Mucosa of descending colon (tissue), 3 donors: ENCODE measurements at places on chromosomes 7 and 10.

GRCh38 chr10:32956365-32957197 is 1.4 kb downstream of the ITGB1 start:
- DNase-seq: no peak

DNA sequence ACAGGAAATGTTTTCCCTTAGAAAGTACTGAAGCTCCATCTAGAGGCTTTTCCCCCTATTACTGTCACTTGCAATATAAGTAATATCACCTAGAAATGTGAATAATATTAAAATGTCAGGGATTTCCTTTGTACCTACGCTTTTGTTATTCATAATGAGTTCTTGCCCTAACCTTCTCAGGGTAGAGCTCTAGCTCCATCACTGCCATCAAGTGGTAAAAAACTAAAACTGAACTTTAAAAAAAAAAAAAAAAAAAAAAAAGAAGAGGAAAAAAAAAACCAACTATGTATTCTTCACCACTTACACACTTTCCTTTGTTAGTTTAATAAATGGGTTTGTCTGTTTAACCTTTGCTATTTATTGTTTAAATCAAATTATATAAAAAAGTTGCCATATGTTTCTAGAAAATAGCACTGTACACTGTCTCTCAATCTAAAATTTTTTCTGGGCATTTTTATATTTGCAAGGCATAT is 49.9 kb downstream of the DNAJC1 start:
- DNase-seq: no peak

- no peak for DNase-seq
Observed at GRCh38 chr10:55063811-55064210, 262.8 kb upstream of the PCDH15 start.

GRCh38 chr7:2172311-2173188 is 60.2 kb downstream of the MAD1L1 start:
- DNase-seq: no peak

DNA sequence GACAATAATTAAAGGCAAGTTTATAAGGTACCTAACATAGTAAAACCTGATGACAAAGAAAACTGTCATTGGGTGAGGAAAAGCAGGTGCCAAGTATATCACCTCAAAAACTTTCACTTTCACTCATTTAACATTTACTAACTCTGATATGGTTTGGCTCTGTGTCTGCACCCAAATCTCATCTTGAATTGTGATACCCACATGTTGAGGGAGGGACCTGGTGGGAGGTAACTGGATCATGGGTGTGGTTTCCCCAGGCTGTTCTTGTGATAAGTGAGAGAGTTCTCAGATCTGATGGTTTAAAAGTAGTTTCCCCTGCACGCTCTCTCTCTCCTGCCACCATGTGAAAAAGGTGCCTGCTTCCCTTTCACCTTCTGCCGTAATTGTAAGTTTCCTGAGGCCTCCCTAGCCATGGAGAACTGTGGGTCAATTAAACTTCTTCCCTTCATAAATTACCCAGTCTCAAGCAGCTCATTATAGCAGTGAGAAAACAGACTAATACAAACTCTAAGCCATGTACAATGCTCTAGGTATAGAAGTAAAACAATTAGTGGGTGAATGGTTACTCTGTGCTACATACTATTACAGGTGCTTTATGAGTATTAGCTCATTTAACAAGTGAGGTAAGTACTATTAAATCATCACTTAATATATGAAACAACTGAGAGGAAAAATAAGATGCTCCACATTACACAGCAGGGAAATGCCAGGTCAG is 199.0 kb downstream of the CHCHD3 start:
- no peak for DNase-seq

DNA sequence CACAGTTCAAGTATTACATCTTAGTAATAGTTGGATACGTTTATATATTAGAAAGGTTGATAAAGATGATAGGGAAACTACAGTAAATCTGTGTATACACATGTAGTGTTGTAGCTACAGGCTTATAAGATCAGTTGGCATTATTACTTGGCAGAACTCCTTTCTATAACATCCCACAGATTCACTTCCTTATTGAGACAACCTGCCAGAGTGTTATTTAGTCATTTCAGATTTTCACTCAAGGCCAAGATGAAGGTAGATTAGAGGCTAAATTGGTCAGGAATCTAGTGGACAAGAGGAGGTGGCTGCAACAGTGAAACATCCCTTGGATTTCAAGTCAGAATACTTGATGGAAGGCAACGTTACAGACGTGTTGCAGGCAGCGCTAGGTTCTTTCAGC is 63.0 kb downstream of the PAPSS2 start:
- DNase-seq: no peak

GRCh38 chr7:46586406-46586805 is 665.3 kb upstream of the IGFBP3 start:
- DNase-seq: no peak

GRCh38 chr10:16724509-16724908 is 92.7 kb downstream of the RSU1 start:
- no peak for DNase-seq

DNA sequence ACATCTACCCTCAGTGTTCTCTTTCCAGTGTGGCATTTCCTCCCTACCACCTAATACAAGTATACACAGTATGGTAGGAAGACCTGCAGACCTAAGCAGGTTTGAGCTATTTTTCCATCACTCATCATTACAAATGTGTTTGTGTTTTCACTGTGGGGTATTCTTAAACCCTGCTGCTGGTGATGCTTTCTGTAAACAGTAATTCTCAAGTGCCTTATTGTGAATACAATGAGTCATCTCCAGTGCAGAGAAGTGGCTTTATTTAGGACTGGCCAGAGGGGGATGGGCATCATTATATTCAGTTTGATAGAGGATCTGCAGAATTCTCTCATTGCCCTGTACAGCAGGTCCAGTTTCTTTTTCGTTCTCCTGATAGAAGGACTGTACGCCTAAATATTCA is 63.7 kb downstream of the GRM8 start:
- DNase-seq: no peak

DNA sequence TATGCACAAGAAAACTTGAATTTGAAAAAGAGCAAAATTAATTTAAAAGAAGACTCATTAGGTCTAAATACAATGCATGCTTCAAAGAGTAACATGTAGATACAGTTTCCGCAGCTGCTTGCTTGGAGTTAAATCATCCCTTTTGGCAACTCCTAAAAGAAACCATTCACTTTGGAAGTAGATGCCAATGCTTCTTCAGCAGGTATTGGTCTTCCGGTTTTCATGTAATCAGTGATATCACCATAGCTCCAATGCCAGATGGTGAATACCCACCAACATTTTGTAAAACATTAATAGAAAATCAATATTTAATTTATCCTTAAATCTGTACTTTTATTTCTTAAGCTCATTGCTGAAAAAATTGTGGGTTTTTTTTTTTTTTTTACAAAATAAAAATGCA is 381.1 kb upstream of the PHF14 start:
- no peak for DNase-seq

- peak; percentile 50 for DNase-seq
Observed at GRCh38 chr10:124737221-124737620, 7.0 kb downstream of the FAM53B start.

DNA sequence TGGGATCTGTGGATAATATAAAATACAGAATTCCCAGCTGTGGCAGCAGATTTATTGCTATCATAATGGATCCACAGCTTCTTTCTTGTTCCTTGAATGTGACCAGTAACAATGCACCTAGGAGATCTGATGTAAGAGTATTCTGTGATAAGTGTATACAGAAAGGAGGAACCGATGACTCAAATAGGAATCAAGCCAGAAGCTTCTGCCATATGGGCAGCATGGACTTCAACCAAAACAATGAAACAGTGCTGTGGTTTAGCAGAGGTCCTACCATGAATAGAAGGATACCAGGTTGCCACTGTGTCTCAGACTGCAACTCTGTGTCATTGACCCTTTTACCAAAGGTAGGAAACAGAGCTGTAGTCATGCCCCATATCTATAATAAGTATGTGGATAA is 81.8 kb downstream of the PTPRZ1 start:
- no peak for DNase-seq

- no peak for DNase-seq
Observed at GRCh38 chr10:5500910-5501309, 1.5 kb upstream of the CALML5 start.

- DNase-seq: no peak
Observed at GRCh38 chr7:28761505-28761904, 196.6 kb downstream of the TRIL start.

DNA sequence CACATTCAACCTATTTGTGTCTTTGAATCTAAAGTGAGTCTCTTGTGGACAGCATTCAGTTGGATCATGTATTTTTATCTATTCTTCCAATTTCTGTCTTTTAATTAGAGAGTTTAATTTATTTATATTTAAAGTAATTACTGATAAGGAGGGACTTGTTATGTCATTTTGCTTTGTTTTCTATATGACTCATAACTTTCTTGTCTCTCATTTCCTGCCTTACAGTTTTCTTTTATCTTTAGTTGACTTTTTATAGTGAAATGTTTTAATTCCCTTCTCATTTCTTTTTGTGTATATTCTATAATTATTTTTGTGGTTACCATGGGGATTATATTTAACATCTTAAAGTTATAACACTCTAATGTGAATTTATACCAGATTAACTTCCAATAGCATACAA is 7.3 kb upstream of the ZNF518A start:
- DNase-seq: no peak
